Cortex of kidney (tissue), 1 donor: ENCODE measurements at places on chromosomes 5 and 9.

DNA sequence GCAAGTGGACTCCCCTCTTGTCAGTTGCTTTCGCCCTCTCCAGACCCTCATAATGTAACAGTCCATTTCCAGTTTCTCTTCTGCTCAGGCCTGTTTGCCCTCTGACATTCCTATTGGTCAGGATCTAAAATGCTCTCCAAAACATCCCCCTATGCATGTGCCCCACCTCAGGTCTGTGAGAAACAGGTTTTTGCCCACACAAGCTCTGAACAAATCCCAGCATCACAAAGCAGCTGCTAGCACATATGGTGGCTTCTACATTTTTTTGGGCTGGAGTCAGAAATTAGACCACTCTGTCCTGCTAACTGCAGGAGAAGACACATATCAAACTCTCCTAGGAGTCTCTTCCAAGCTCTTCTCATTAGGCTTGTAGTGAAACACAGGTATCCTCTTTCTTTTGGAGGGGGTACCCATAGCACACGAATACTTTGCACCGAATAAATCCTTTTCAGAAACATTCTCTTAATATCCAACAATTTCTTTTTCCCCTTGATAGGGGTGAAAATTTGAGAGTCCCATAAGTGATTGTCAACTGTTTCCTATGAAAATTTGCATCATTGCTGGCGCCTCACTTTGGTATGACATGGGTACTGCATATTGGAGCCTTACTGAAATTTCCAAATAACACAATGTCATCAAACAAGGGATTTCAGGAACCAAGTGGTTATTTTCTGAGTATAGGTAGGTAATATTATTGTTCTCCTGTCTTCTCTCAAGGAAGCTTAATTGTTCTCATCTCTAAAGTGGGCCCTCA lies 19.3 kb upstream of the HSPA9 start:
- no peak for DNase-seq

DNA sequence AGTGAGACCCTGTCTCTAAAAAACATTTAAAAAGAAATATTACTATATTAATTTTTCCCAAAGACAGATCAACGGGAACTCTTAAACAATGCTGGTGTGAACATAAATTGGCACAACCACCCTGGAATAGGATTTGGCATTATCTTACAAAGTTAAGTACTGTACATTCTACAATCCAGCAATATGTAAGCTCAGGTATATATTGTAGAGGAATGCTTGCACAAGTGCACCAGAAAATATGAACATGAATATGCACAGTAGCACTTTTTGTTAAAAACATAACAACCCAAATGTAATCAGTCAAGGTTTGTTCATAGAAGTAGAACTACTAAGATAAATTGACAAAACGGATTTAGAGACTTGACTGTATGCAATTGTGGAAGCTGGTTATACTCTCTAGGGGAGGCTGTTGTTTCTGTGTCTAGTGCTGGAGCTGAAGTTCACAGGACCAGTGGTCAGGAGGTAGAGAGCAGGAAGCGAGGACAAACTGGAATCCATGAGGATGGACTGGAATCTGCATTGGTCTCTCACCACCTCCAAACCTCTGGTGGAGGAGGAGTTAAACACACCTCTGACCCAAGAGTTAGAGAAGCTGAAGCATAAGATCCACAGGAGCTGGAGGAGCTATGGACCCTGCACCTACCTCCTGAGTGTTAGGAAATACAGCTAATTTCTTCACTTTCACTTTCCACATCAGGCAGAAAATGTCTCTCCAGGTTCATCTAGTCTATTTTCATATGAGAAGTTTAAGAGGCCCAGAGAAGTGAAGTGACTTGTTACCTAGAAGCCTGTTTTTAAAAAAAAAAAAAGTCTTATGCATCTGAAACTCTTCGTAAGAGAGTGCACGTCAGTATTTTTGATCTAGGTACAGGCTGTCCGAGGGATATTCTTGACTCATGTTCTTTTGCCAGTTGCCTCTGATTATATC lies 20.3 kb upstream of the RIC1 start:
- DNase-seq = no peak

- no peak for DNase-seq
These were observed 159.7 kb downstream of the SGCD start for GRCh38 chr5:156486394-156487238.

- DNase-seq = no peak
These were observed 73.1 kb upstream of the FST start for GRCh38 chr5:53407373-53407772.

- DNase-seq = no peak
These were observed 89.4 kb downstream of the ANXA2R start for GRCh38 chr5:42950456-42951292.

DNA sequence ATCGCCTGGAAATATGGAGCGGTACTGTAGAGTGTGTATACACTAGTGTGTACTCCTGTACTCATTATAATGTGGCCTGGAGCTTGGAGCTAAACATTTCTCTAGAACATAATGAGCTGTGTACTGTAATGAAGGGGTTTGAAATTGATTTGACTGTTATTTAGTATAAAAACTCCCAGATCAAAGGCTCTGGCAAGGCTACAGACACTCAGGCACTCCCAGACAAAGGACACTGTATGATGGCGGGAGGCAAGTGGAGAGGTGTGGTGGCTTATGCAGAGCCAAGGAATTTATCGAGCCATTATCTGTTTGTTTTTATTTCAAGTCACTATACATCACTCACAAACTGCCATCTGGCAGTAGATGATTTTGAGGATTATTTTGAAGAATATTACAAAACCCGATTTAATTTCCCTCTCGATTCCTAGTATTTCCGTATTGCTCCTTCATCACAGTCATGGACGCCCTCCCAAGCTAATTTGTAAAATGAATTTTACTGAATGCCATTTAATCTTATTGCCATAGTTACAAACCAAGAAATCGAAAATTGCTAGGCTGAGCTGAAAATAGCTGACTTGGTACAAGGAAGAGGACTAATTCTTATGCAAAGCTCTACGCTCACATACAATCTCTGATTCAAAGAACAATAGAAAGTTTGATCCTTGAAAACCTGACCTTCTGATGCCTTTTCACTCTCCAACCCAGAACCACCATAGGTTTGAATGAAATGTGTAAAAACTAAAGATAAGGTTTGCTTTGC lies 240.2 kb upstream of the SEMA6A start:
- DNase-seq = no peak

- no peak for DNase-seq
These were observed 30.2 kb downstream of the GOLGA2 start for GRCh38 chr9:128245421-128246151.

DNA sequence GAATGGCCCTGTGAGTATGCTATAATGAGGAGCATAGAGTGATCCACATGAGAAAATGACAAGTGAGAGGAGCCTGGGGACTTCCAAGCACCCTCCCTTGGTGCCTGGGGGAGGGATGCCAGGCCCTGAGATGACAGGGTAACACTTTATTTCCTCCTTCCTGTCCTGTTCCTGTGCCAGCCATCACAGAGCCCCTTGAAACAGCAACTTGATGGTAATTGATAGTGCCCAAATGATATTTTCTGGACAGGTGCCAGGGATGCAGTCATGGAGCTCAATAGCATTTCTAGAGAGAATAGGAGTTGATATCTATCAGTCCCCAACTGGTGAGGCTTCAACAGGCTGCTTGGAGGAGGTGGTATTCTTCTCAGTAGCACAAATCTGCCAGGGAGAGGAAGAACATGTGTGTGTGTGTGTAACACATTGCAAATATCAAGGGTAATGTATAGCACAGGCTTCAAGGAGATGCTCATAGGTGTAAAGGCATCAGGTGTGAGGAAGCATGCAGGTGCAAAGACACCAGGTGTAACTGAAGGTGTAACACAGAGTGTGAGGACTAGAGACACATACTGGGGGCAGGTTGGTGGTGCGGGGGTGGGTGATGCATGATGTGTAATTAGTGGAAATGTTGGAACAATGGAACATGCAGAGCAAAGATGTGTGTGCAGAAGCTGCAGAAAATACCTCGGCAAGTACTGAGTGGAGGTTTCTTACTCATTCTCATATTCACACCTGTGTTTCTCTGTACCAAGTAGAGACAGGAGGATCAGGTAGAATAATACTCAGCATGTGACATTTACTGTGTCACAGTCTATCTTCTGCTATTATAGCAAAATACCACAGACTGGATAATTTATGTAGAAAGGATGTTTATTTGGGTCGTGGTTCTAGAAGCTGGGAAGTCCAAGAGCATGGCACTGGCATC lies 18.1 kb upstream of the WWC1 start:
- no peak for DNase-seq

GRCh38 chr5:115097236-115097635 lies 72.5 kb downstream of the TRIM36 start:
- DNase-seq = no peak
